NCI-H524 (cell line): ENCODE measurements at places on chromosomes 12 and 14.

DNA sequence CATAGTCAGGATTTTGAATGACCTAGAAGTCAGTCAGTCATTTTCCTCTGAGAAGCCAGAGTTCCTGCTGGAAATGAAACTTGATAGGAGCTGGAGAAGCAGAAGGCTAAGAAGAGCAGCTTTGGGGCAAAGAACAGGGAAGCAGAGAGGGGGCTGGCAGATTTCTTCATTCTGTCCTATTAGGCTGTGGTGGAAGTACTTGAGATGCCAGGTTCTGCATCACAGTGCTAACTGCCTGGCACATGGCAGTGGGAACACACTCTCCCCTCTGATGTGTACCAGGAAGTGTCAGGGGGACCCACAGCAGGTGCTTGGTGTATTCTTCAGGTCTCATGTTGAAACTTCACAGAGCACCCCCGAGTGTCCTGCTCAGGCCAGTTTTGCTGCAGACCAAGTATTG, 61.0 kb downstream of the SUSD6 start:
- peak; percentile 90 for DNase-seq

DNA sequence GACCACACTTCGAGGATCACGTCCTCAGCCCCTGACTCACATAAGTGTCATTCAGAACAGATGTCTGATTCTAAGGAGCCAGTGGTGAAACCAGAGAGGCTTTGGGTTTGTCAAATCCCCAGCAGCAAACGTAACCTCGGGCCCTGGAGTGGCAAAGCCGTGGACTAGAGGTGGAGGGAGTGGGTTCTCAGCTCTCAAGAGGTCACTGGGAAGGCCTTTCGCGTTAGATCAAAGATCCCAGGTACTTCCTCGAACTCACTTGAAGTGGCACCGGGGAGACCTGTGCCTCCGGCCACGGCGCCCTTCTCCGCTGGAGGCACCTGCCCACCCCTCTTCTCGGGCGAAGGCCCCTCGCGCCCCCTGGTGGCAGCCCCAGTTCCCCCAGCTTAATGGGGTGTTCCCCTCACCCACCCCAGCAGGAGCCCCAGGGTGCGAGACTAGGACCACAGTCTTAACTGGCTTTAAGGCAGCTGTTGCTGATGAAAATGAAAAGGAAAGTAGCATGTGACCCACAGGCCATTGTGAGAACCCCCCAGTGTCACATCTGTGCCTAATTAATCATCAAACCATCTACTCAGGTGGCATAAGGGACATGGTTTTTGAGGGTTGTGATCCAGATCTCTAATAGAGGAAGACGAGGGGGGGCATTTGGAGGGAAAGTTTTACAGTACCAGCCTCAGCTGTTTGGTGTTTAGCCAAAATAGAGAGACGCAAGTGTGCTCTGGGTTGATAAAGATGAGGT, 672 bp upstream of the ESR2 start:
- DNase-seq, result peak; percentile 94

- no peak for DNase-seq
Measured at GRCh38 chr14:90056826-90057225, 5.0 kb upstream of the KCNK13 start.

GRCh38 chr14:24056800-24057184, 5.0 kb downstream of the CARMIL3 start:
- no peak for DNase-seq

GRCh38 chr12:6230321-6231110, 30.3 kb downstream of the CD9 start:
- DNase-seq, result no peak

DNA sequence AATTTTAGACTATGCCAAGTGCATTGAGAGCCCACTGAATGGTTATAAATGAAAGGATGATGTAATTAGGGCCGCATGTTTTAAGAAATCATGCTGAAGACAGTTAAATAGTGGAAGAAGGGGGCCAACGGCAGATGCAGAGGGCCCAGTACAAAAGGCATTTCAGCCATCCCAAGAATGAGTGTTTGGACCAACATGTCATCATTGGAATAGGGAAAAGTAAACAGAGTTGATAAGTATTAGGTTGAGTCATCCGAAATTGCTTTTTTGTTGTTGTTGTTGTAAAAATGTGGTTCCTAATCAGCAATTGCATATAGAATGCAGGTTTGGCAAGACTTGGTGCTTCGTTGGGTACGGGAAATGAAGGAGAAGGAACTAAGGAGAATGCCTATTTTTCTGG, 29.5 kb downstream of the BMP4 start:
- DNase-seq, result no peak

DNA sequence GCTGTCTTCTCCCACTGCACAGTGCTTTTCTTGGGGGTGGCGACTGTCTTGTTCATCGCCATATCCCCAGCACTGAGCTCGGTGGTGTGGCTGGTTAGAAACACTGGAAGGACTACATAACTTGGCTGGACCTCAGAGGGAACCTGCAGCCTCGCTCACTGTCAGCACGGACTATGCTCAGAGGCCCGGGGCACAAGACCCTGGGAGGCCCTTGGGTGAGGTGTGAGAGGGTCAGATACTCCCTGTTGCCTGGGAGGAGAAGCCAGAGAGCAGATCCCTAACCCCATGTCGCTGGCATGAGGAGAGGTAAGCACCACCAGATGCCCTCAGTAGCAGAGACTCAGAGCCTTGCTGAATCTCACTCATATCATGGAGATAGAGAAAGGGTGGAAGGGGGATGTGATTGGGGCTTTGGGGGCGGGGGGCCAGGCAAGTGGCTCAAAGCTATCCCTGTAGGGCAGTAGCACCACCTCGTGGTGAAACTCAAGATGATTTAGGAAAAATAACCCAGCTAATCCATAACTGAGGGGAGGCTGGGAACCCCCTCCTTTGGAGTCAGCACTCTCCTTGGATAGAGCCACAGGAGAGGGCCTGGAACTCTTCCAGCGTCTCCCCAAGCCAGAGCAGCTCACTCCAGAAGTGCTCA, 18.7 kb upstream of the HDAC7 start:
- DNase-seq, result no peak

GRCh38 chr14:89336338-89336737, 80.7 kb downstream of the FOXN3 start:
- DNase-seq, result no peak

- no peak for DNase-seq
Measured at GRCh38 chr12:75825686-75826085, 205.9 kb downstream of the PHLDA1 start.

DNA sequence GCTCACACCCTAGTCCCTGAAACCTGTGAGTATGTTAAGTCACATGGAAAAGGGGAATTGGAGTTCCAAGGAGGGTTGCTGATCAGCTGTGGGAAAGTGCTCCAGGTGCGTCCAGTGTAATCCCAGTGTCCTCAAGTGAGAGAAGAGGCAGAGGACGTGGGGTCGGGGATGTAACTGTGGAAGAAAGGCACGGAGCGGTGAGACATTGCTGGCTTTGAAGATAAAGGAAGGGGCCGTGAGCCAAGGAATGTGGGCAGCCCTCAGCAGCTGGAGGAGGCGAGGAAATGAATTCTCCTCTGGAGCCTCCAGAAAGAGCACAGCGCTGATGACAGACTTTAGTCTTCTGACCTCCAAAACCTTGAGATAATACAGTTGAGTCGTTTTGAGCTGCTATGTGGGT, 191.6 kb upstream of the TMEM132C start:
- DNase-seq, result no peak

DNA sequence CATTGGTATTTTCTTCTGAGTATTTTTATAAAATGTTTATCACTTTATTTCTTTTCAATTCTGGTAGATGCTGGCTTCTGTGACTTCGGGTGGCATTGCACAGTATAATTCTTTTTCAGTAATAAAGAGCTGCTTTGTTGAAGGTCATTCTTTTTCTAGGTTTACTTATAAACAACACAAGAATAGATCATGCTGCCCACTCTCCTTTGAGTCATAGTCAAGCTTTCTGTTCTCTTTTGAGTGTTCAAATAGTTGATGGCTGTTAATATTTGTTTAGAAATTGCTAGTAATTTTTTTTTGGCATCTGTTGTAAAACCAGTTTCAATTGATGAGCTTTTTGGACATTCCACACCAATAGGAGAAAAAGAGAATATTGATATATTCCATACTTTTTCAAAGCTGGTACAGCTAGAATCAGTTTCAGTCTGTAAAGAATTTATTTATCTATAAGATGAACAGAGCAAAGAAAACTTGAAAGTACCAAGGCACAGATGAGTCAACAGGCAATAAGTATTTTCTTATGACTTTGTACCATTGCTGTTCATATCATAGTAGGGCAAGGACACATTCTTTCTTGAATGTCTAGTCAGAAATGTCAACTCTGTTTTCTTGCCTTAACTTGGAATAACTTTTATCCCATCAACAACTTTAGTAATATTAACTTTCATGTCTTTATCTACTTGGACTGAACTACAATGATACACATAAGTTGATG, 513.0 kb upstream of the SEL1L start:
- no peak for DNase-seq

GRCh38 chr12:93020631-93021597, 91.8 kb upstream of the EEA1 start:
- DNase-seq, result no peak

DNA sequence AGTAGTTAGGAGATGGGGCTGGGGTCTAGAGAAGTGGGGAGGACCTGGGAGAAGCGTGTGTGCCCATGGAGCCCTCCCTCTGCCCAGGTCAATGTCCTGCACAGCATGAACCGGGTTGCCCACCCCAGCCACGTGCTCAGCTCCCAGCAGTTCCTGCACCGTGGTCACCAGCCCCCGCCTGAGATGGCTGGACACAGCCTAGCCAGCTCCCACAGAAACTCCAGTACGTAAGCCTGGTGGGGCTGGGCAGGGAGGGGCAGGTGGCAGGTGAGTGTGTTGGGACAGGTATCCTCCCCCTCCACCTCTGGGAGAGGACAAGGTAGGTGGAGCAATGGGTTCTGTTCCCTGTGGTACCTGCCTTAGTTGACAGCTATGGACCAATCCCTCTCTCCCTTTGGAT, 20.7 kb downstream of the CLSTN3 start:
- DNase-seq, result no peak

GRCh38 chr12:71562676-71563595, 100.7 kb downstream of the ZFC3H1 start:
- peak; percentile 28 for DNase-seq

- DNase-seq, result peak; percentile 95
Measured at GRCh38 chr12:123099560-123100192, 51.2 kb downstream of the PITPNM2 start.

GRCh38 chr14:29926701-29927375, 809 bp downstream of the PRKD1 start:
- peak; percentile 45 for DNase-seq

DNA sequence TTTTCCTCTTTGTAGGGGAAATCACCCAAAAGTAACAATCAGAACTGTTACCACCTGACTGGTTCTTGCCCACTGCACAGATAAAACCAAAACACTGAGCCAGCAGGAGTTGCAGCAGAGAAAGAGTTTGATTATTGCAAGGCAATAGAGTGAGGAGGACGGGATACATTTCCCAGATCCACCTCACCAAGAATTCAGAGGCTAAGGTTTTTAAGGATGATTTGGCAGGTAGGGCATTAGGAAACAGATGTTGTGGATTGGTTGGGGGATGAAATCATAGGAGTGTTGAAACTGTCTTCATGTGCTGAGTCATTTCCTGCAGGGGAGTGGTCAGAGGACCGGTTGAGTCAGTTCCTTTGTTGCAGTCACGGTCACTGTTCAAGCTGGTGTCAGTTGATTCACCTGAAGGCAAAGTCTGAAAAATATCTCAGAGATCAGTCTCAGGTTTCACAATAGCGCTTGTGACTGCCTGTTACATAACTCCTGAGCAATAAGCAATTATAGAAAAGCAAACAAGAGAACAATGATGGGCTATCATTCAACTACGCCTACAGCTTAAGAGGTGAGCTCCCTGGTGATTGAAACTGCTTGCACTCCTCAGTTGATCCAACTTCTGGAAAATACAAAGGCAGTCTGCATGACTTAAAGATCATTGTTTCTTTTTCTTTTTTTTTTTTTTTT, 20.3 kb upstream of the AMN1 start:
- DNase-seq, result peak; percentile 12
